KBM-7 (cell line): ENCODE measurements at places on chromosomes 2 and 18.

DNA sequence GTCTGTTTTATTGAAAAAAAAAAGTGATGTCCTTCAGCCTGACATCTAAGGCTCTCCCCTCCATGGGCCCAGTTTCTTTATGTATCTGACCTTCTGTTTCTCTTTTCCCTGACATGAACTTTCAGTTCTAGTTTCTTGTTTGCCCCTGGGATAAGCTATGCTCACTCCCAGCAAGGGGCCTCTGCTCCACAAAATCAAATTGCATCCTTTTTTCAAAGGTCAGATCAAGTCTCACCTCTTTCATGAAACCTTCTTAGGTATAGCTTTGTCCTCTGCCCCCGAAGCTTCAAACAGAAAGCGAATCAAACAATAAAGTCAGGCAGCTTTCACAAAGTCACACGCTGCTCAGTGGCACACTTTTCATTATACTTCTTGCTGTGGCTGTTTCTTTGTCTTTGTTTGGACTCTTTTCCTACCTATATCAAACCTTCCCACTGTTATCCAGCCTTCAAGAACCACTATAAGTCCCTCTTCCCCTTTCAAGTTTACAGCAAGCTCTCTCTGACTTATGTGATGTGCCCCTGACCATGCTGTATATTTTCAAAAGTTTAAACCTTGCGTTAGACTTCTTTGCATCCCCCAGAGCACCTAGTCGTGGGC is 23.3 kb downstream of the MAP3K19 start:
- DNase-seq: no peak

DNA sequence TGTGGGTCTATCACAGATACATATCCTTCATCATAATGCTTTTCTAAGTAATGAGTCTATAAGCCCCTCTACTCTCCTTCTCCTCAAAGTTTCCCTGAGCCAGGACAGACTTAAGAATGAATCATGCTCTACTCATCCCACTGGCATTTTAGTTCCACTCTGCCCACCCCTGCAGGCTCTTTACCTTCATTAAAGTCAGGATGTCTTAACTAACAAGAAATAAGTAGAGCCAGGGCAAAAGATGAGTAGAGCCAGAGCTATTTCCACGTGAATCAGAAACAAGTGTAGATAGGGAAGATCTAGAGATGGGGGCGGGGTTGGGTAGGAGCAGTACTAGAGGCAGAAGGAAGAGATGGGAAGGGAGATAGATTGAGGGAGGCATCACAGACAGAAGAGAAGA is 790.5 kb downstream of the RNF144A start:
- no peak for DNase-seq

GRCh38 chr2:47288864-47289263 is 114.1 kb upstream of the MSH2 start:
- DNase-seq: no peak

DNA sequence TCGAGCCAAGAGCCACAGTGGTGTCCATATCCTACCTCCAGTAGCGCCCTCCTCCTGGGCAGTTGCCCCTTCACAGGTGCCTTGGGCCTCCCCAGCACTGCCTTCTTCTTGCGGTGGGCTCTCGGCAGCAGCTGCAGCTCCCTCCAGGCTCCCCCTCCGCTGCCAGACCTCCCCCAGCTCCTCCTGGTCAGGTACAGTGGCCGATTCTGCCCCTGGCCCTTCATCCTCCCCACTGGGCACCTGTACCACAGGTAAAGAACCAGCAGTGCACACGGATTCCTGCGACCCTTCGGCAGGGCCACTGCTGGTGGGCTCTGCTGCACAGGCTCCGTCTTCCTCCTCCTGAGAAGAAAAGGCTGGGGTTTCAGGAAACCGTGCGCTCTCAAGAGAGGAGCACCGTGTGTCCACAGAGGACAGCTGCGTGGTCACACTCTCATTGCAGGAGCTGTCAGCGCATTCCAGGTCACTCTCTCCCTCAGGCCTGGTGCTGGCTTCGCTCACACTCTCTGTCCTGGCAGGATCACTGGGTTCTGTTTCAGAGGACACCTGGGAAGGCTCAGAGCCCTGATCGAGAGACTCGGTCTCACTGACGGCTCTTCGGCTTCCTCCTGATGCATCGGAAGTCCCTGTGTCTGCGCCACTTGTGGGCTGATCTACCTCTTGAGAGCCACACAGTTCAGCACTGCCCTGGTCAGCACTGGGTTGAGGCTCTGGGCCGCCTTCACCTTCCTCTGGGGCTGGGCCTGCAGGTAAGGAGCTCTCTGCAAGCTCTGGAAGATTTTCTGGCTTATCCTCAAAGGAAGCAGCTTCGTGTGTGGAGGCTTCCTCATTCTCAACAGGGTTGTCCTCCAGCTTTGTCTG is 147.4 kb upstream of the STK17B start:
- DNase-seq: no peak

DNA sequence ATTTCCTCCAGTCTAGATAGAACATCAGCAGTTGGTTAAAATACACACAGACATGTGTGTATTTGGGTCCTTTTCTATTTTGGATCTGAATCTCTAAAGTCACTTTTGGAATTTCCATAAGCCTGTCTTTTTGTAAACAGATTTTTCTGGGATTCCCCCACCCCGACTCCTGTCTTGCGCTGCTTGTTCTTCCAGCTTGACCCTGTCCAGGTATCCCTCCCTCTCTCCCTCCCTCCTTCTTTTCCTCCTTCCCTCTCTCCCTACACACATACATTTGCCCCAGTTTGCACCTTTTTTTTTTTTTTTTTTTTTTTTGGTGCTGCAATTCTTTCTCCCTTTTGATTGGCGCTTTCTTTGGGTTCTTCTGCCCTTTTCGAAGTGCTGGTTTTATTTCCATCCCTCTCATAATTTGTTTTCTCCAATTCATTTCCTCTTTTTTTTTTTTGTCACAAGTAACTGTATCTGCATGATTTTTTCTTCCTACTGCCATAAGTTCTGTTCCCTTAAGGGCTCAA is 114.8 kb upstream of the SERTAD2 start:
- DNase-seq: peak; percentile 51

GRCh38 chr2:68974946-68975665 is 670 bp downstream of the GKN1 start:
- DNase-seq: no peak

- peak; percentile 75 for DNase-seq
These were observed 60.5 kb upstream of the POMC start for GRCh38 chr2:25228848-25229278.

GRCh38 chr2:163319006-163319405 is 416.8 kb downstream of the FIGN start:
- no peak for DNase-seq

DNA sequence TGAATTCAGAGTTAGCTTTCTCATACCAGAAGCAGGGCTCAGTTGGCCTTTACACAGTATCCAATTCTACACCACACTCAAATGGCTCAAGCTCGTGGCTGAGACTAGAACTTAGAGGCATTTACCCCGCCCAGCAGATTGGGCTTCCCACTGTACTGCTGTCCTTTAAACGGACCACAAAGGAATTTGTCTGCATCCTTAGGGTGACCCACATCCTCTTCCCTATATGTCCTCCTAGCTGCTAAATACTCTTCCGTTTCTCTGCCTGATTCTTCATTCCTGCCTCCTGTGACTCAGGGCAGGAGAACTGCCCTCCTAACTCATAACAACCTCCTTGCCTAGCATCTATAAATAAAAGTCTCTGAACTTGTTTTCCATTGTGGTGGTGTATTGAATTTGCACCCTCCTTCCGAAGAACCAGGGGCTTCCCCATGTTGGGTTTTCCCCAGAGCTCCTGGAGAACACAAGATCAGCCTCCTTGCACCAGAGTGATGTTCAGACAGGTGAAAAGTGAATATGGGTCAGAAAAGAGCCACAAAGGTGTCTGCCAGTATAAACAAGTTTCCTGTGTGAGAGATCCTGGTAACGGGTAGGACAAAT is 32.0 kb upstream of the MC4R start:
- no peak for DNase-seq

GRCh38 chr18:21851327-21851961 is 110.9 kb downstream of the MIB1 start:
- DNase-seq: peak; percentile 21

- no peak for DNase-seq
These were observed 13.3 kb downstream of the DHX57 start for GRCh38 chr2:38862476-38862875.

GRCh38 chr2:45818591-45818990 is 167.1 kb downstream of the PRKCE start:
- no peak for DNase-seq

- no peak for DNase-seq
These were observed 689.6 kb upstream of the HS6ST1 start for GRCh38 chr2:129008055-129008880.

GRCh38 chr2:238772635-238773297 is 75.1 kb upstream of the TWIST2 start:
- no peak for DNase-seq

DNA sequence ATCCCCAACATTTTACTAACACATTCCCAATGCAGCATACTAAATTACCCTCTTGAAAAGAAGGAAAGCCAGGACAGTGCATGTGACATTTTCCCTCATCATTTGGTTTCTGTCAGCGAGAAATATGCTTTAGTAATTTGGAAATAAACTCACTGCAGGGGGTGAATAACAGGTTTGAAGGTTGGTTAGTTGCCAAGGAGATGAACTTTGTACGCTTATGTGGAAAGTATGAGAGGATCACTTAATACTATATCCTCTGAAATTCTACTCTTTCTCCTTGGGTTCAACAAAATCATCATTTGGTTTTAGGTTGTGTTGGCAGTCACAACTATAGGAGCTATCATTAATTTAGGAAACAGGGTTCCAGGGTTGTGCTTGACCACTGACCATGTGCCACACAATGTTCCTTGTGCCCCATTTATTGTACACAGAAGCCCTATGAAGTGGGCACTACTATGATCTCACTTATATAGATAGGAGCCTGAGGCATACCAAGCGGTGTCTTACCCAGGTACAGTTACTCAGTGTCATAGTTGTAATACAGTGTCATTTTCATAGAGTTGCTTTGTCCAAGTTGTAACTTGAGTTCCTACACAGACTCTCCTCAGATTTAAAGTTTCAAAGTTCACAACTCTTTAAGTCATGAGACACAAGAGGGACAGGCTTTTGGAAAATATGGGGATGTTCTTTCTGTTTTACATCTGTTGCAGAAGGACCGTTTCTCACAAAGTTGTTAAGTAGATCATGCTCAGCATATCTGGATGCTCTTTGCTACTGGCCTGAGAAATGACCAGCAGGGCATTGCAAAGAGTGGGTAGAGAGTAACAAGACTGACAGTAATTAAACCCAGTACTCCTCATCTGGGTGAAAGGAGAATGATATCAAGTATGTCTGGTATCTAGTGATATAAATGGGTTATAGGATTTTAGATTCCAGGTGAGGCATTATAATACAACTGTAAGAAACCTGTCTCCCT is 91.8 kb downstream of the MAP4K4 start:
- DNase-seq: no peak

- DNase-seq: no peak
These were observed 24.8 kb downstream of the NCOA1 start for GRCh38 chr2:24515831-24516230.

GRCh38 chr18:62384610-62385097 is 59.5 kb downstream of the TNFRSF11A start:
- DNase-seq: no peak

- no peak for DNase-seq
These were observed 26.3 kb downstream of the RHOB start for GRCh38 chr2:20473128-20473527.

GRCh38 chr2:144559681-144560080 is 39.8 kb upstream of the ZEB2 start:
- no peak for DNase-seq

GRCh38 chr2:67702937-67703336 is 305.8 kb downstream of the ETAA1 start:
- no peak for DNase-seq

DNA sequence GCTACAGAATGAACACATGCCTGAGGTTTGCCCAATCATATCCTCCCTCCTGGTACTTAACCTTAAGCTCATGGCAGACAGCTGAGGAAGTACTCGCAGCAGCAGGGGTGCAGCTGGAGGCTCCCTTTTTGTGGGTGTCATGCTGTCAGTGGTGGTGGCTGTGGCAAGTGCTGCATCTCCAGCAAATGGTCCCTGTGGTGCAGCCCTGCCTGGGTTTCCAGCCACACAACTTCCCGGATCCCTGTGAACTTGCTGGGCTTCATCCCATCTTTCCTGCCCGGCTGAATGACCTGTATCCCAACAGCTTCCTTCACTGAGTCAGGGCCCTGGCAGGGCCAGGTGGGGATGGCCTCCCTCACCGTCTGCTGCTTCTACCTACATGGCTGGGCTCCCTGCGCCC is 5.0 kb downstream of the TMEM185B start:
- no peak for DNase-seq

- no peak for DNase-seq
These were observed 26.1 kb downstream of the LIMS1 start for GRCh38 chr2:108560241-108560811.

DNA sequence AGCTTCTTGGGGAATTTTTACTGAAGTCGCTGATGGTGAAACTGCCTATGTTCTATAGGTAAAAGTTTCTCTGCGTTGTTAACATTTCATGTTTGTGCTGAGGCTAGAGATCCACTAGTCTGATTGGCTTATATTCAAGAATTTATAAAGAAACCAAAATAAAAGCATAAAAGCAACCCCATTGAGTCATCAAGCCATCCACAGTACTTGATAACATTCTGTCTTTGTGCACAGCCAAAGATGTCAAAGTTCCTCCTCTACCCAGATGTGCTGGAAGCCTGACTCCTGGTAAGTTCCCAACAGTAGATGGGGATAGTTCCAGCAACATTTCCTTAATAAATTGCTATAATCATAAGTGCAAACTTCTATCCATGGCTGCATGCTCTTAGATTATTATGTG is 107.8 kb downstream of the TANC1 start:
- DNase-seq: no peak

DNA sequence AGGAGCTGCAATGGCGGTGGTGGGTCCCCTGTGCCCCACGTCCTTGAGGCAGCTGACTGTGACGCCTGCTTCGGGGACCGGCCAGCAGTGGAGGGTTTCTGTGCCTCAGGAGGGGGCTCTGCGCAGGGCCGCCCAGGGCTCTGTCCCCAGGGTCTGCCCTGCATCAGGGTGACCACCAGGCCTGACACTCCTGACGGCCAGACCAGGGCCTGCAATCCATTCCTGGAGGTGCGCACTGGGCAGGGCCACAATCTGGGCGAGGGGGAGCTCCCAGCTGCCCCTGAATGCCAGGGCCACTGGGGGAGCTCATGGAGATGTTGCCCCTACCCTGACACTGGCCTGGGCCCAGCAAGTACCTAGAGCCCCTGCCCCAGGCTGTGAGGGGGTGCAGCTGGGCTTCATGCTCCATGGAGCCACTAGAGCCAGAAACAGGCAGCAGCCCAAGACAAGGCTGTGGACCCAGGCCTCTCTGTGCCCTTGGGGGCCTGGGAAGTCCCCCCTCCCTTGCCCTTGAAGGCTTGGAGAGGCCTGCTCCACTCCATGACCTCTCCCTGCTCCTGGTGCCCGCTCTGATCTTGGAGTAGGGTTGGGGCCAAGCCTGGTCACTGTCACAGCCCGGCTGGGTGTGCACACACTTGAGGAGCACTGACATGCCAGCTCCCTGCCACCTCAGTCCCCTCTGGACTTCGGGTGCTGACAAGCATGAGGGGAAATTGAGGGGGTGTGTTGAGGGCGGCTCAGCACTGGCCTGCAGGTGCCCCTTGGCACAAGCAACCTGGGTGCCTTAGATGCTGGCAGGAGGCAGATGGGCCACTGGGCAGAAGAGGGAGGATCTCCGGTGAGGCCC is 55.9 kb downstream of the LDAH start:
- DNase-seq: no peak
